ENCODE measurements at places on chromosomes 11 and 22.

DNA sequence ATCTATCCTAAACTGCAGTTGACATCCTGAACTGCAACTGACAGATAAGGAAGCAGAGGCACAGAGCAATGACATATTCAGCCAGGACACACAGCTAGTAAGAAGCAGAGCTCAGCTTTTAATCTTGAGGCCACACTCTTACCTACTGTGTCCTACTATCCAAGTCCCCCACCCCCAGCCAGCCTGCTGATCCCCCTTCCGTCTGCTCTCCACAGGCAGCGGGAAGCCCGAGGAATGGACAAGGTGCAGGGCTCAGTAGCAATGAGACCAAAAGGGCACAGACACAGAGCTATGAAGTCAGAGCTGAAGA lies 4.3 kb downstream of the POLR3H start:
- DNase-seq: no peak

- no peak for DNase-seq
These were observed 113.8 kb downstream of the RBFOX2 start for GRCh38 chr22:35914665-35915476.

DNA sequence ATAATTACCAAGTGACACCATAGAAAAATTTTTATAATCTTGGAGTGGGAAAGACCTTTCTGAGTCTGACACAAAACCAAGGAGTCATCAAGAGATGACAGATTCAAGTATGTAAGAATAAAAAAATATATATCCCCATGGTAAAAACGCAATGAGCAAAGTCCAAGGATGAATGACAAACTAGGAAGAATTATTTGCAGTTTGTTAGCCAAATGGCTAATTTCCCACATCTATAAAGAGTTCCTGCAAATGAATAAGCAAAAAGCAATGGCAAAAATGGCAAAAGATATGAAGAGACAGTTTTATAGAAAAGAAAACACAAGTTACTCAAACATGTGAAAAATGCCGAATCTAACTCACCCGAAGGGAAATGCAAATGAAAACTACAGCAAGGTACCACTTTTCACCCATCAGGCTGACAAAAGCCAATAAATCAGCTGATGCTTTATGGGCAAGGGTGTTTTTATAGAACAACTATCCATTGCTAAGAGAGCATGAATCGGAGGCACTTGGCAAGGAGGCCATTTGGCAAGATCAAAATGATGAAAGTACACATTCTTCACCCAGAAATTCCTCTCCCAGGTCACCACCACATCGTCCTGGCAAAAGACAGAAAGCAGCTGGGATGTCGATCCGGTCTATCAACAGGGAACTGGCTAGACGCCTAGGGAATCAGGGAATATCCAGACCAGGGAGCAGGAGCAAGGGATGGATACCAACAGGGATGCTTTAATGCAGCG lies 21.1 kb upstream of the KLHL35 start:
- no peak for DNase-seq

DNA sequence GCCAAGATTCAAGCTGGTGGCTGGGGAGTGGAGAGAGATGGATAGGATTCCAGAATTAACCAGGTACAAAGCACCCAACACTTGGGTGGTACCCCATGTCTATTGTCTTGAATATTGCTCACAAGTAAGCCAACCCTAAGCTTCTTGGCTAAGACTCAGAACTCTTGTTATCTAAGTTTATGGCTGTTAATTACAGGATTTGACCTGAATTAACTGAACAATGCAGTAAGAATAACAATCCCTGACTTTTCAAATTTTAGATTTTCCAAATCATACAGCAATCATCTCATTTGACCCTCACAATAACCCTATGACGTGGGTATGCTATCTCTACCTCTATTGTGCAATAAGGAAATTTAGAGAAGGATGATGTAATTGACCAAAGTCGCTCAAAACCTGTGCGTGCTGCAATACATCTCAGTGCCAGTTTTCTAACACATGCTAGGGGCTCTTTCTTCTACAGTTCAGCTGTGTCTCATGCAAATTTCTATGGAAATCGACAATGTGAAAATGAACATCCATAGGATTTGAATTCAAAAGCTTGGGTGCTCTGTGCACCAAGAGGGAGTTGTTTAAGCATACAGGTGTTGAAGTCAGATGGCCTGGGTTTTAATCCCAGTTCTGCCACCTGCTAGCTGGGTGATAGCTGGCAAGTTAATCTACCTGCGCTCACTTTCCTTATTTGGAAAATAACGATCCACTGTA lies 40.1 kb upstream of the APLNR start:
- no peak for DNase-seq

DNA sequence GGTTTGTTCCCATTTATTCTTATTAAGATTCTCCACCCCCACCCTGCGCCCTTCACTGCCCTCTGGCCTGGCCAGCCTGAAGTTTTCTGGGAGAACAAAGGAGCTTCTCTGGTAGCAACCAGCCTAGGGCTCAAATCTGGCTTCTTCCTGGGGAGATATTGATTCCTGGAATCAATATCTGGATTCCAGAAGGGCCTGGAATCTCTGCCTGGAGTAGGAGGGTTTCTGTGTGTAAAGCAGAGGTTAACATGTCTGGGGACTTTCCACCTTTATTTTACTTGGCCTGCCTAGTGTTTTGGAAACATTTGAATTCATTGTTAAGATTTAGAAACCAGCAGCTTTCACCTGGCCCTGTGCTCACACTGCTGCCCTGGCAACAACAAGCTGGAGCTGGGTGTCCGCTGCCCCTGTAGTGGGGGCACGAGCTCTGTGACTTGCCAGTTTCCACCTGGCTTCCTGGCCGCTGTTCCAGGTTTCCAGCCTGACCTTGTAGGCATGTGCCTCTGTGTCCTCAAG lies 5.5 kb downstream of the C11orf91 start:
- no peak for DNase-seq

GRCh38 chr11:3163241-3163981 lies 1.7 kb downstream of the OSBPL5 start:
- no peak for DNase-seq

DNA sequence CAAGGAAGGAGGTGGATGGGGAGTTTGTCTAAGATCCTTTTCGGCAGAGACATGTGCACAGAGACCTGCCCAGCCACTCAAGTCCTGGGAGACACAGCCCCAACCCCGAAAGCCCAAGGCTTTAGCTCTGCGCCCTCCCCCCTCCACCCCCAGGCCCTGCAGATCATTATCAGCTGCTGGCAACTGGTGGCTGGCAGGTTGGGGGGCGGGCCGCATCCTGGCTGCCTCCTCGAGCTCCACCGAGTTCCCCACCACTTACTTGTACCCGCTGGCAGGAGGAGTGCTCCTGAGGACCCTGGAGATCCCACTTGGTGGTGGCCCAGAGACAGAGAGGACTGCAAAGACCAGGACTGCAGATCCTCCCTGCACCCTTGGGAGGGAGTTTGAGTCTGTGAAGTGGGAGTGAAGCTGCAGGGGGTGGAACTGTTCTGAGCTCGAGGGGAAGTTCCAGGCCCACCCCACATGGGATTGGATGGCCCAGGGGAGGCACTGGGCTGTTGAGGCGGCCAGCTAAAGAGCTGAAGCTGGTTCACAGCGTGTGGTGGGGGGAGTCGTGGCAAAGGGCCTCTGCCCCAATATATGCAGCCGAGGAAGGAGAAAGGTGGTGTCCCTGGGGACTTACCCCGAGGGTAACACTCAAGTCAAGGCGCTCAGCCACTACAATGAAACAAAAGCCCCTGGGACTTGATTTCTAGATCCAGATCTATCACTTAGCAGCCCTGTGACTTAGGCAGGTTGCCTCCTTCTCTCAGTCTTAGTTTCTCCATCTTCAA lies 19.9 kb upstream of the CCDC86 start:
- DNase-seq: no peak

- DNase-seq: no peak
These were observed 8.0 kb downstream of the POLD4 start for GRCh38 chr11:67345247-67345919.

DNA sequence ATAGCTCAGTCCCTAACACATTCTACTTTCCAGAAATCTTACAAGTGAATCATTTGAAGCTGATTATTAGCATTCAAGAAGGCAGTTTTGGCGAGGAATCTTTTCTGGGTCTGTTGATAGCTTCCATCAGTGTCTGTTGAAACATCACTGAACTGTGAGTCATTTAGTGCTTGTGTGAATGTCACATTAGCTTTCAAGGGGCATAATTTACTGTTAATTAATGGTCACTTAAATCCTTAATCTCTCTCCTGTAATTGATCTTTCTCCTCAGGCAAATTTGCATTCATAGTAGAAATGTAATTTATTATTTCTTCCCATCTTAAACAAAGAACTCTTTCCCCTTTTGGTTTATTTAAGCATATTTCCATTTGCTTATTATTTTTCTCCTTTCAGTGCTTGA lies 2.6 kb downstream of the HTR3B start:
- no peak for DNase-seq

DNA sequence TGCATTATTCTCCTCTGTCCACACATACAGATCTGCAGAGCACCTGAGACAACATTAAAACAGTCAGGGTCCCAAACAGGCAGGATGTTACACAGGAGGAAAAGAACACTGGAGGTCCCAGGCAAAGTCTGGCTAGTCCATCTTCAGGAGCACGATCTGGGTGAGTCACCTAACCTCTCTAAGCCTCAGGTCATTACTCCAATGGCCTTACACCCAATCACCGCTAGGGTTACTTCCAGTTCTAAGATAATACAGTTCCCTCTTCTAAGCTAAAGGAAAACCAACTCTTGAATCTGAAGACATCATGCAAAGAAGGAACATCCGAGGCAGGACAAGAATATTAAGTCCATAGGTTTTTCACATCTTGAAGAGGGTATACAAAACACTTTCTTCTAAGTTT lies 24.5 kb downstream of the ASCC2 start:
- no peak for DNase-seq

GRCh38 chr11:124198897-124199296 lies 15.8 kb downstream of the OR10D3 start:
- DNase-seq: no peak

DNA sequence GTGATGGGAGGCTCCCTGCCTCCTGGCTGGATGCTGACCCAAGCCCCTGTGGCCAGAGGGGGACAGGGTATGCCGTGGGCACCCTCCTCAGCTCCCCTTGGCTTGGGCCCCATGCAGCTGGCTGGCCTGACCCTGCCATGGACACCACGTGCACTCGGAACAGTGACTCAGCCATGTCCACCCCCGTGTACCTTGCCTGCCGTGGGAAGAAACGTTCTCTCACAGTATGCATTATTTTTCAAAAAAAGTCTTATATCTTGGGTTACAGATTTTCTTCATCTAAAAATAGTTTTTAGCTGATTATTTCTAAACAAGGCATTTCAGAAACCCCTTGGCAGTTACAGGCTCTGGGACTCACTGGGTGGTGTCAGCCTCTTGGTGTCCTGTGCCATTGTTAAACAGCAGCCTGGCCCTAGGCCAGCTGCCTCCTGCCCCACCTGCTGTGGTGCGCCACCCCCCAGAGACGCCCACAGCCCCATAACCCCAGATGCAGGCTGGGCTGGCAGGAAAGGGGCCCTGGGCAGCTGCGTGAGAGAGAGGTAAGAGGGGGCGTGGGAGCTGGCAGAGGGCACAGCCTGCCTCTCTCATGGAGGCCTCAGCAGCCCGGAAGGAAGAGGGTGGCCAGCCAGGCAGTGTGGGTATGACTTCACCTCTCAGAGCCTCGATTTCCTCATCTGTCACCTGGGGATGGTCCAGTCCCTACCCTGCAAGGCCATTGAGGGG lies 99.8 kb downstream of the MORC2 start:
- no peak for DNase-seq

DNA sequence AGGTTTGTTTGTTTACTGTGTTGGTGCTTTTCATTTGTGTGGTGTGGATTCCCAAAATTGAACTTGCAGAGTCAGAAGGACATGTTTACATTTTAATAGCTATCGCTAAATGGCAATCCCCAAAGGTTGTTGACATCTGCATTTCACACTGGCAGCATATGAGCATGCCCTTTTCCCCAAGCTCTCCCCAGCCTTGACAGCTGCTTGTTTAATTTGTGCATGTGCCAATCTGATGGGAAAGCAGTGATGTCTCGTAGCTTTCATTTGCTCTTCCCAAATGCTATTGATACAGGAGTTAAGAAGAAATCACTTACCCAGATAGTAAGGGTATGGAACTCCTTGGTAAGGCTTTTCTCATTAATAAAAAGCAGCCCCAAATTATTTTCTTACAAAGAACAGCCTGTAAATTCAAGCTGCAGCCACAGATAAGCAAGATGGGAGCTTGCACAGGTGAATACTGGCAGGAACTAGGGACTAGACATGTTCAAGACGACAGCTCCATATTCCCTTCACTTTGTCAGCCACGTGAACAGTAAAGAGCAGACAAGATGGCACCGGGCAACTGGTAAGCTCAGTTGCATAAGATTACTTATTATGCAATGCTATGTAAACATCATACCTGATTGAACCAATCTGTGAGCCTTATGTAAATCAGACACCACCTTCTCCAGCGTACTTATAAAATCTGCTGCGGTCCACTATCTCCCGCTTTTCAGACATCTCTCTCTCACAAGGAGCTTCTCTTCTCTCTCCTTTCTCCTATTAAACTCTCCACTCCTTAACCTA lies 87.4 kb downstream of the IGLL5 start:
- no peak for DNase-seq

- DNase-seq: no peak
These were observed 24.8 kb upstream of the FNBP4 start for GRCh38 chr11:47791774-47792430.

GRCh38 chr11:1896468-1896867 lies 4.8 kb upstream of the PRR33 start:
- no peak for DNase-seq

DNA sequence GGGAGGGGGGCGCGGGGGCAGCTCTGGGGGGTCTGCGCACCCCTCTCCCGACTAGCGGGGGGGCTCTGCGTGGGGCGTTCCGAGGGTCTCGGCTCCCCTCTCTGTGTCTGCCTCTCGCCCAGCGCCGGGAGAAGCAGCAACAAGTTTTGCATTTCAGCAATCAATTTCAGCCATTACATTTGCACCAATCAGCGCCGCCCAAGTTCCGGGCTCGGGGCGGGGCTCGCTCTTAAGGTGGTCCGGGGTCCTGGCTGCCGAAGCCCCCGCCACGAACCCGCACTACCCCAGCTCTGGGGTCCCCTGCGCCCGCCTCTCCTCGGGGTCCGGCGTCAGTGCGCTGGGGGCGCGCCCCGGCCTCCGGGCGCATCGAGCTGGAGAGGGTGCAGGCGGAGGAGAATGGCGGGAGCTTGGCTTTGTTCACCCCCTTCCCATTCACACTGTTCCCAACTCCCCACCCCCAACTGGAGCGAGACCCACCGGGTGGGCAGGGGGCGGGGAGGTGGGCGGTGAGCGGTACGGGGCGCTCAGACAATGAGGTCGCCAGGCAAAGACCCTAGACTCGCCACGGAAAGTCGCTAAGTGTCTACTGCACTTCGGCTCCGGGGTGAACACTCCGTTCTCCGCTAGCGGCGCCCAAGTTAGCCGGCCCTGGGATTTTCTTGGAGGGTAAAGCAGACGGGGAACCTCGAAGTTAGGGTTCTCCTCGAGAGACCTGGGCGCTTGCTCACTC lies at the start of gene MN1:
MN1 (minus strand) TSS at position 141 of the 730 bp plus-strand sequence. CDS start 1,213 bp downstream, outside the sequence.
- peak; percentile 12 for DNase-seq

DNA sequence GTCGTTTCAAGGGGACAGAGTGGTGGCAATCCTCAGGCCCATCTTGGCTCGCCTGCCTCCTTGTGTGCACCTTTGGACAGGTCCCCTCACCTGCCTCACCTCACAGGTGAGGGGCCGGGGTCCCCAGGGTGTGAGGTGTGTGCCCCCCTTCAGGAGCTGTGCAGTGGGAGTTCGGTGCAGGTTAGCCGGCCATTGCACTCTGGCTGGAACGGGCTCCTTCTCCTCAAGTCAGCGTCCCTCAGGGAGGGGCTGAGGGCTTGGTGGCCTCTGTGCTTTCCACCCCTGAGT lies 269.1 kb downstream of the TBC1D22A start:
- no peak for DNase-seq

Measured in activated CD4-positive, alpha-beta T cell treated with anti-CD3 and anti-CD28 coated beads, Interleukin-2, Interleukin-4, amounts not matched to agents 100 ng/mL and 50 ng/mL, durations not matched to agents 16 hours and 8 hours (primary cell).